ENCODE measurements at places on chromosomes 6 and 20.

DNA sequence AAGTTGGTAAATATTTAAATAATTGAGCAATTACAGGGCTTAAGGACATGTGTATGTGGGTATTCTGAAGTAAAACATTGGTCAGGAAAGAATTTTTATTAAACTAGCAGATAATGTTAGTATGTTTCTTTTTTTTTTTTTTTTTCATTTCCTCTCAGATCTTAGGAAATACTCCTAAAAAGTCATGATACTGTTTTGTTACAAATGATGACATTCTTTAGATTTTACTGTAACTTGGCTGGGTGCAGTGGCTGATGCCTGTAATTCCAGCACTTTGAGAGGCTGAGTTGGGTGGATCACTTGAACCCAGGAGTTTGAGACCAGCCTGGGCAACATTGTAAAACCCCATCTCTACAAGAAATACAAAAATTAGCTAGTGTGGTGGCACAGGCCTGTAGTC is 41.5 kb downstream of the CDC40 start:
- DNase-seq, result no peak

- no peak for DNase-seq
Measured at GRCh38 chr6:7821426-7821825, 89.2 kb downstream of the TXNDC5 start.

- no peak for DNase-seq
Measured at GRCh38 chr6:156886409-156886808, 109.2 kb downstream of the ARID1B start.

DNA sequence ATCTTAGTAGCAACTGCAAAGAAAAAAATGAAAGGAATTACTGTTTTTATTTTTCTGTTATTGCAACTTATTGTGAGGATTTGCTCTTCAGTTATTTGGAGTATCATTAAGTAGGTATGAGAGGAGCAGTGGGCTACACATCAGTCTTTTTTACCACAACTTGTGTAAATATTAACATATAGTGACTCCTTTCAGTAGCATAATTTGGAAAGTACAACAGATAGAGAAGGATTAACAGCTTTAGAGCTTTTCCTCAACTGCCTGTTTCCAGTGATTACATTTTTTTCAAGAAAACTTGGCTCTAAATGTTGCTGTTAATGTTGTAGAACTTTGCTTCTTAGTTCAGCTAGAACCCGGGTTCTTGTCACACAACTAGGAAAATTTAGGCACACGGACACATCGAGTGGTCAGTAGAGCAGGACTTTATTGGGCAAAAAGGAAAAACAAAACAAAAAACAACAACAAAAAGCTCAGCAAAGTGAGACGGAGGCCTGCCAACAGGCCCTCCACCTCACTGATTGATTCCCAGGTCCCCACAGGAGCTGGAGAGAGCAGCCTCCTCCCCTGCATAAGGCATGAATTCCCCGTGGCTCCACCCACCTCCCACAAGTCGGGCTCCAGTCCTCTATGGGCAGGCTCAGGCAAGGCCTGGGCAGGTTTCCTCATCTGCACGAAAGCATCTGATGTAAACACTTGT is 75.1 kb downstream of the ADGRG6 start:
- no peak for DNase-seq

DNA sequence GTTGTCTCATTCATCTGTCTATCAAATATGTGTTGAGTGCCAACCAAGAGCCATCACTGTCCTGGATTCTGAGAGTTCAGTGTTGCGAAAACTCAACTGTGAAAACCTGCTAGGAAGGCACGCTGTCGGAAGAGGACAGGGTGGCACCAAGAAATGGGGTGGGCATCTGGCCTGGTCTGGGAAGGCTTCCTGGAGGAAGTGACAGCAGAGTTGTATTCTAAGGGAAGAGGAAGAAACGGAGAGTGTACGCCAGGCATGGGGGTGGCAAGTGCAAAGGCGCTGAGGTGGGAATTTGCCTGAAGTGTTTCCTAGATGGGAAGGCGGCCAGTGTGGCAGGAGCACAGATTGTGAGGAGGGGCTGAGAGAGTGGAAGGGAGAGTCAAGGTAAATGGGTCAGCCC is 91.2 kb downstream of the ANKRD60 start:
- no peak for DNase-seq

DNA sequence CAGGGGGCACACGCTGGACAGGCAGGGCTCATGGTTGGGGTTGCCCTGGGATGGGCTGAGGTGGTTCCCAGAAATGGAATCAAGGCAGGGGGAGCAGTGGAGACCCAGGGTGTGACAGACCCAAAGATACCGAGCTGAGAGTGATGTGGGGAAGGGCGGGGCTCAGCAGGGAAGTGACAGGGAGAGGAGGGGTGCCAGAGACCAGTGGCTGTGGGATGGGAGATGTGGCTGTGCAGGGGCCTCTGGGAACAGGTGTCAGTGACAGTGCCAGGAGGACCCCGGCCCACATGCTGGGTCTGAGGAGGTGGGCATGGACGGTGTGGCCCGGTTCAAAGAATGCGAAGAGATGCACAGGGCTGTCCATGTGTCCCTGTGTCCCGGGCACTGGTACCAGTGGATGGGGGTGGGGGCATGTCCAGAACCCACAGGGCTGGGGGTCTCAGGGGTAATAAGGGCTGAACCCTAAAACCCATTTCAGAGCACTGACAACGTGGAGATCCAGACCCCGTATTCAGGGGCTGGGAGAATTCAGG is 1.0 kb downstream of the CABLES2 start:
- no peak for DNase-seq

DNA sequence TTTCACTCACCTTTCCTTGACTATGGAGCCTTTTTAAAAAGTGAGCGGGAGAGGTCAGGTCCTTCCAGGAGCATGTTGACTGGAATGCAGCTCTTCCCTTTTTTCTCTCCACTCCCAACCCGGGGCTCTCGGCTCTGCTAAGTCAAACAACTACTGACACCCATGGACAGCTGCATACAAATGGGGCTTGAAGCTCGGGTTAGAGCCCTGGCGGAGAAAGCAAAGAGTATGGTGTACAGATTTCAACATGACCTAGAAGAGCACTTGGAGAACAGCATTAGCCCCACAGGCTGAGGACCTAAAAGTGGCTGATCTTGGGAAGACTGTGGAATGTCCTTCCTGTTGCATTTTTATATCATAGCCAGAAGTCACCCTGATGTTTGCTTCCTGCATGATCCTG is 162.0 kb upstream of the STMND1 start:
- DNase-seq, result no peak

- DNase-seq, result no peak
Measured at GRCh38 chr6:8940356-8940755, 505.0 kb upstream of the SLC35B3 start.

DNA sequence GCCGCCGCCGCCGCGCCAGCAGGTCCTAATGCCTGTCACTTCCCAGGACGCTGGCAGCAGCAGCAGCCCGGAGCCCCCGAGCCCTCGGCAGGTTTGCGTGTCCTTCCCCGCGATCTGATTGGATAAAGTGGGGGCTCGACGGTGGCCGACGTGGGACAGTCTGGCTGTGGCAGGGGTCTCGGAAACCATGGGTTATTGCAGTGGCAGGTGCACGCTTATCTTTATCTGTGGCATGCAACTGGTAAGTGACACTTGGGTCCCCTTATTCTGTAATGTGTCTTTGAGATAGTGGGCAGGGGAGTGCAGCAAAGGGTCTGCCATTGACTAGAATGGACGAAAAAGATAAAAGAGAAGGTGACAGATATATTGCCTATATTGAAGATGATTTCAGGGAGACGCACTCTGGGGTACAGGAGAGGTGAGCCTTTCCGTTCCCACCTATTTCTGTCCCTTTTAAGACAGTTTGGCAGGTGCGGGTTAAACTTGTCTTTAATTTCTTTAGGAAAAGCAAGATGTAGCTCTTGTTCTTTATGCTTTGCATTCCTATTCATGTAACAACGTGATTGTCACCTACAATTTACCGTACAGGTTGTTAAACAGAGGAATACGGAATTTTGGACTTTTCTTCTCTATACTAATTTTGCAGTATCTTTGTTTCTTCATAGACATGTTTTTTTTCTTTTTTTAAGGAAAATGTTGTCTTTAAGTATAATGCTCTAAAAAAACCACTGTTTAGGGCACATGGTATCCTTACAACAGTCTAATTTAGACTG is 535 bp downstream of the NKAIN2 start:
- DNase-seq, result no peak
